ENCODE measurements at places on chromosomes 4 and X. TPM values are rescaled to one million over a fixed set of nuclear protein-coding genes. Genes with fewer than 3 reads are reported as not detected.
A peak's percentile ranks its signal among the peaks of the same experiment; 100 is the strongest.

The VCX3B gene
- total RNA-seq: not detected

The NIPAL1 gene
- 38.7 TPM for total RNA-seq

- no peak overlapping the region for H3K4me3 ChIP-seq
- H3K27me3 ChIP-seq: no peaks in the 10 kb centered on the region
- DNase-seq: no peak
- H3K4me1 ChIP-seq: peaks cover 11% of the 10 kb centered on the region
- peak overlapping the region; percentile 81 for H3K27ac ChIP-seq
Observed at GRCh38 chr4:73603854-73604584, 16.2 kb downstream of the RASSF6 start.

DNA sequence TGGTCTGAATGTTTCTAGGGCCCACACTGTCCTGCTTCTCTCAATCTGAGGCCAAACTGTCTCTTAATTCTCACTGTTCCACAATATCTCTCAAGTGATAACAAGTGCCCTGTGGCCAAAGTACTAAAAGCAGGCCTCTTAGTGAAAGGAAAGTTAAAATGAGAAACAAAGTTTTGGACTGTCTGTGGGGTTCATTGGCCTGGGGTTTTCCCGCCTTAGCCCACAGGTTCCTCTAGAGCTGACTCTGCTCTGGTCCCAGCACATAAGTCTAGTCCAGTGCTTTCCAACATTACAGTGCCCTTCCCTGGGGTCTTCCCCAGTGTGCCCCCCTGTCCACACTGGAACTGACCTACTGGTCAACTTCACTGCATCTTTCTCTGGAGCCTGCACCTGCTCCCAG is 6.3 kb downstream of the MAGEB1 start:
- no peak overlapping the region for H3K4me3 ChIP-seq
- H3K4me1 ChIP-seq: no peaks in the 10 kb centered on the region
- no peak for DNase-seq

GRCh38 chr4:16110199-16110598 is 26.4 kb upstream of the PROM1 start:
- no peaks in the 10 kb centered on the region for H3K36me3 ChIP-seq
- no peak for DNase-seq
- H3K27ac ChIP-seq: no peak overlapping the region
- no peaks in the 10 kb centered on the region for H3K4me1 ChIP-seq
- H3K4me3 ChIP-seq: no peak overlapping the region

The IL15 gene
- total RNA-seq: 4.9 TPM

DNA sequence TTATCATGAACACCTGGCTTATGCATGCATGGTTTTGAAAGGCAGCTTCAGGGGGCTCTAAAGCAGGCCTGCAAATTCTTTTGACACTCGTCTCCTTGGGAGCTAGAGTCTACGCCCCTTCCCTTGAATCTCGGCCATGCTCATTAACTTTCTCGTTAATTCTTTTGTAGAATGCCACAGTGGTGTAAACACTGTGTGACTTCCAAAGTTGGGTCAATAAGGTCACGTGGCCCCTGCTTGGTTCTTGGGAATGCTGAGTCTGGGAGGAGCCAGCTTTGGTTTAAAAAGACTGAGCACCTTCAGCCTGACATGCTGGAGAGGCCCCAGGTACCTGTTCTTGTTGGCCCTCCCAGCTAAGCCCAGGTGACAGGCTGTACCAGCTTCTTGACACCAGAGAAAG is 228.4 kb downstream of the DHRSX start:
- H3K27ac ChIP-seq: no peak overlapping the region
- no peaks in the 10 kb centered on the region for H3K27me3 ChIP-seq
- H3K36me3 ChIP-seq: no peaks in the 10 kb centered on the region

The UGT2A1 gene
- total RNA-seq: not detected

- H3K4me1 ChIP-seq: no peaks in the 10 kb centered on the region
- no peaks in the 10 kb centered on the region for H3K36me3 ChIP-seq
- no peak overlapping the region for H3K4me3 ChIP-seq
- no peak for DNase-seq
- no peaks in the 10 kb centered on the region for H3K27me3 ChIP-seq
Observed at GRCh38 chr4:74920704-74921103, 12.2 kb upstream of the PARM1 start.

DNA sequence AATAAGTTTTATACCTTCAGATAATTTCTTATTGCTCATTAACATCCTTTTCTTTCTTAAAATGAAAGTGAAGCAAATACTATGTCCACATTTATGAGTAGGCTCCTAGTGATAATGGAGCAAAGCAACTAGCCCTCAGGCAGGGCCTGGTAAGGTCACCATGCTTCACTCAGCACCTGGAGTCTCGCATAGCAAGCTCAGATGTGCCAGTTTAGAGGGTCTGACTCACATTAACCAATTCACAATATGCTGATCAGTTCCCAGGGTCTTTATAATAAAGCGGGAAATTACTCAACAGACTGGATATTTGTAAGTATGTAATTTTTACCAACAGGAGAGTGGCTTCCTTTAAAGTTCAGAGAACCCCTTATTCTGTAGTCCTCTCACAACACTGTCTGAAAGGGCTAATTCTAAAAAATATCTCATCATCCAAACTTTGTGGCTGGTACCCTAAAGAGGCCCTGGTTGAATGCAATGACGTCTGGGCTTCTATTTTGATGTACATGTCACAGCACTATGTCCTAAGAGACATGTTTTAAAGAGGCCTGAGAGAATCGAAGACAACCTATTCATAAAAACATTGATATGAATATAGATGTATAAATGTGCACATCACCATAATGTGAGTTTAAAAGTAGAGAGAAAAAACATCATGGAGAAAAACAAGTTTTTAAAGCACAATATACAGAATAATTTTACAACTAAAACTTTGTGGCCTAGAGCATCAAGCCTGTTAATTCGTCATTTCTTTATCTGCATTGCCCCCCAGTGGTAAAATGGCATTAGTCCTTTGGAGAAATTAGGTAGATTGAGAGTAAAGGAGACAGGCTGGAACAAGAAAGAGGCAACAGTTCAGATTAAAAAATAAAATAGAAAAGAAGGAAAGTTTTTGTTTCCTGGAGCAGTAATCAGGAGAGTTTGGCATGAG is 44.3 kb downstream of the IL21 start:
- H3K36me3 ChIP-seq: no peaks in the 10 kb centered on the region
- DNase-seq: no peak
- no peak overlapping the region for H3K4me3 ChIP-seq
- H3K27me3 ChIP-seq: no peaks in the 10 kb centered on the region
- no peaks in the 10 kb centered on the region for H3K4me1 ChIP-seq

- no peaks in the 10 kb centered on the region for H3K27me3 ChIP-seq
- H3K4me3 ChIP-seq: no peak overlapping the region
- no peaks in the 10 kb centered on the region for H3K36me3 ChIP-seq
- no peaks in the 10 kb centered on the region for H3K4me1 ChIP-seq
- DNase-seq: no peak
Observed at GRCh38 chrX:55119712-55120111, 30.9 kb downstream of the PAGE2 start.

DNA sequence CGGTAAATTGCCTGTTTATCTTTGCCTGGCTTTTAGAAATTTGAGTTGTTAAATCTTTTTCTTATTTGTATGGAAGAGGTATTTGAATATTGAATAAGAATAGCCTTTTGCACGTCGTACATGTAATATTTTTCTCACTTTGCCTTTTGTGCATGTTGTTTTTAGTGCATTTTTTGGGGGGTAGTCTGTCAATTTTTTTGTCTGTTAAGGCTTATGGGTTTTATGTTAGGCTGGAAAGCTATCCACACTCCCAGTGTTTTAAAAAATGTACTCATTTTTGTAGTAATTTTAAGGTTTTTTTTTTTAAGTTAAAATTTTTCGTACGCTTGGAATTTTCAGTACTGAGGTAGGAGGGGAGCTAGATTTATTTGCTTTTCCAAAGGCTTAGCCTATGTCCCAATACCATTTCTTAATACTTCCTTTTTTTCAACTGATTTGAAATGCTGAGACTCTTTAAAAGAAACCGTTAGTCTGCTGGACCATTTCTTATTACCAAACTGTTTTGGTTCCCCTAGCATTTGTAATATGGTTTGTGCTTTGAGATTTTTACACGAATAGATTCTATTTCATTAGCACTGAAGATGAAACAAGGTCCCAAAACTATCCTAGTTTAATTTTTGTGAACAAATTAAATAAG is 1.3 kb downstream of the HERC5 start:
- no peak overlapping the region for H3K27ac ChIP-seq
- H3K4me3 ChIP-seq: peak overlapping the region; percentile 81
- no peaks in the 10 kb centered on the region for H3K27me3 ChIP-seq

The TMEM47 gene
- 2.9 TPM for total RNA-seq

DNA sequence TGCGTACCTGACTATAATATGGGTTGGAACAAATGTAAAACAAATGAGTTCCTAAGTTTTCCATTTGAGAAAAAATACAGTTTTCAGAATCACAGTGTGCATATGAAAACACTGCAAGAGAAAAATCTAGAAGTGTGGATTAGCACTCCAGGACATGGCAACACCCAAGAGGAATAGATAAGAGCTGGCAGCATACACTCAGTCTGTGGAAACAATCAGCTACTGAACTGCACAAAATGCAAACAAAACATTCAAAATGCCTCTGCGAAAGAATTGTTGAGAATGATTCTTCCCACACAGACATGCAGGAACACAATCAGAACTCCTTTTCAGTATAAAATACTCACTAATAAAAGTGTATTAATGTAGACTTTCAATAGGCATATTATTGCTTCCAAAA is 39.9 kb downstream of the ATP8A1 start:
- no peaks in the 10 kb centered on the region for H3K4me1 ChIP-seq
- H3K4me3 ChIP-seq: no peak overlapping the region
- DNase-seq: no peak

DNA sequence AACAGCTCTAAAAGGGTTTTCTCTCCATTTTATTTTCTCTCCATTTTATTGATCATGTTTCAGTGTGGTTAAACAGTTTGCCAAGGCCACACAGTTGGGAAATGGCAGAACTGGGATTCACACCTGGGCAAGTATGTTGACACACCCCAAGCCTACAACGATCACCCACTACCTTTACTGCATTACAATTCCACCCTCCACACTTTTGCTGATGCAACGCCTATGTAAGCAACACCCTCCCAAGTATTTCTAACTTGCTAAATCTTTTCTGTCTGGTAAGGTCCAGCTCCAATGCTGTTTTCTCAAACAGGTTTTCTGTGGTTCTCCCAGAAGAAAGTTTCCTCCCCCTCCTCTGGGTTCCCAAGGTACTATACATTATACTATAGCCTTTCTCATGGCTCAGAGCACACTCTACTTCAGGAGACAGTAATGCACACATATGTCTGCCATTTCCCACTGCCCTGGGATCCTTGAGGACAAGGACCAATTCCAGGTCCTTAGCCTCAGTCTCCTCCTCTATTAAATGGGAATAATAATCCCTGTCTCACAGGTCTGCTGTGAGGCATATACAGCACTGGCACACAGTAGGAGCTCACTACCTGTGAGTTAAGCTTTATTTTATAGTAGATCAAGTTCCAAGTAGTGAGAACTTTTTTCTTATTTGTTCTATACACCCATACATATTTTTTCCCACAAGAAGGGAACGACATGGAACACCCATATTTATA is 27.9 kb downstream of the IQSEC2 start:
- H3K36me3 ChIP-seq: no peaks in the 10 kb centered on the region
- no peak for DNase-seq
- H3K27me3 ChIP-seq: no peaks in the 10 kb centered on the region
- no peak overlapping the region for H3K4me3 ChIP-seq

GRCh38 chr4:185471235-185472102 is at the start of gene CCDC110:
CCDC110 (minus strand) TSS chr4:185471733; CDS start chr4:185471683, 50 bp downstream.
- no peaks in the 10 kb centered on the region for H3K36me3 ChIP-seq
- H3K27ac ChIP-seq: peak within 1 kb of the TSS; percentile 40
- peak; percentile 97 for DNase-seq

DNA sequence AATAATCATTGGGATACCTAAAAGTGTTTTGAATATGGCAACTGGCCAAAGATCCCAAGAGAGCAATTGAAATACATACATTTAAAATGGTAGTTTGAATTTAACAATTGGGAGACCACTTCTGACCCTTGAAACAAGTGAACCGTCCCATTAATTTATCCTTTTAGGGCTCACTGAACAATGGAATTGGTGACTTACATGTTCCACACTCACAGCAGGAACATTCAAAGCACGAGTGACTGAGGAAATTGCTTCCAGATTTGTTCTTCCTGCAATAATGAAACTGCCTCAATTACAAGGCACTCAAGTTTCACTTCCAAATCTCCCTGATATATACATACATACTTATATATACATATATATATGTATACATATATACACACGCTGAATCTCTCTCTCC is 20.6 kb downstream of the SLC39A8 start:
- no peaks in the 10 kb centered on the region for H3K36me3 ChIP-seq
- H3K4me3 ChIP-seq: no peak overlapping the region
- no peak for DNase-seq
- no peaks in the 10 kb centered on the region for H3K27me3 ChIP-seq

DNA sequence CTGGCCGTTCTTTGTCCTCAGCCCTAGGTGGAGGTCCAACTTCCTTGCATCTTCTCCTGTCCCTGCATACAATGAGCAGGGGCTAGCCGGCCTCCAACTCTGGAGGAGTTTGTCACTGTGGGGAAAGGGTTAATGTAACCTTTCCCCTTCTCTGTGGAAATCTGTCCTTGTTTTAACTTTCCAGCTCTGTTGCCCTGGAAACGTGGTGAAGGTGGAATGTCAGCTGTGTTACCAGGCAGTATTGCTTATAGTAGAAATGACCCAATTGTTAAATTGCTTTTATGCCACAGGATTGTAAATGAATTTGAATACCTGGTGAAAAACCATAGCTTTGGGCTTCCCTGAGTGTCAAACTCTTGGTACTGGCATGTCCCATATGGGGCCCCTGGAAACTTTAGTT is 131.6 kb upstream of the SCML1 start:
- no peaks in the 10 kb centered on the region for H3K4me1 ChIP-seq
- H3K4me3 ChIP-seq: no peak overlapping the region
- H3K36me3 ChIP-seq: no peaks in the 10 kb centered on the region
- no peaks in the 10 kb centered on the region for H3K27me3 ChIP-seq
- no peak for DNase-seq
- no peak overlapping the region for H3K27ac ChIP-seq

The SRPK3 gene
- 2.3 TPM for total RNA-seq

GRCh38 chr4:140945106-140945505 is 188.2 kb downstream of the RNF150 start:
- H3K27ac ChIP-seq: no peak overlapping the region
- no peaks in the 10 kb centered on the region for H3K27me3 ChIP-seq
- H3K4me3 ChIP-seq: no peak overlapping the region
- DNase-seq: no peak
- H3K4me1 ChIP-seq: no peaks in the 10 kb centered on the region

The CYBB gene
- 7.7 TPM for total RNA-seq

The NXF2 gene
- total RNA-seq: not detected

The NAA15 gene
- 32.4 TPM for total RNA-seq

The HMX1 gene
- total RNA-seq: not detected

DNA sequence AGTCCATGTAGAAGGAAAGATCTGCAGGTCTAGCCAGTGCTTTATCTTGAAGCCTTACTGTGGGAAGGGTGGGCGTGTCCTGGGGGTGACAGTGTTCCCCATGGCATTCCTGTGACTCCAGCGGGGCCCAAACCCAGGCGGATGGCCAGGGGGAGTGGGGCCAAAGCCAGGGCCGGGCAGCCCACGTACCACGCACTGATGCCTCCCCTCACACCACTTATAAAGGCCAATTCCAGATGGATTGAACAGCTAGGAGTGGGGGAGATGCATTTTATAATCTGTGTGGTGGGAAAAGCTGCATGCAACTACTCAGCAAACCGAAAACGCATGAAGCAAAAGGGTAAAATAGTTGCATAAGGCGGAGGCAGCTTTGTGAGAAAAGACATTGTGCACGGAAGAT is 36.4 kb downstream of the NELFA start:
- no peak for DNase-seq
- no peak overlapping the region for H3K4me3 ChIP-seq
- H3K27ac ChIP-seq: no peak overlapping the region
- no peaks in the 10 kb centered on the region for H3K27me3 ChIP-seq

The ENPEP gene
- total RNA-seq: 0.27 TPM

Data from colonic mucosa (tissue), 4 donors.